ENCODE measurements at places on chromosomes 2 and 18. TPM values are rescaled to one million over a fixed set of nuclear protein-coding genes. Genes with fewer than 3 reads are reported as not detected.

- no peaks in the 10 kb centered on the region for H3K27me3 ChIP-seq
- DNase-seq, result peak; percentile 38
- H3K36me3 ChIP-seq, result no peaks in the 10 kb centered on the region
- no peak overlapping the region for H3K27ac ChIP-seq
- H3K4me1 ChIP-seq, result no peaks in the 10 kb centered on the region
Measured at GRCh38 chr2:223599640-223600380, 2.4 kb downstream of the SCG2 start.

GRCh38 chr18:25019931-25020330, 332.0 kb downstream of the ZNF521 start:
- no peak overlapping the region for H3K4me3 ChIP-seq
- H3K27ac ChIP-seq, result no peak overlapping the region
- DNase-seq, result no peak
- no peaks in the 10 kb centered on the region for H3K4me1 ChIP-seq

DNA sequence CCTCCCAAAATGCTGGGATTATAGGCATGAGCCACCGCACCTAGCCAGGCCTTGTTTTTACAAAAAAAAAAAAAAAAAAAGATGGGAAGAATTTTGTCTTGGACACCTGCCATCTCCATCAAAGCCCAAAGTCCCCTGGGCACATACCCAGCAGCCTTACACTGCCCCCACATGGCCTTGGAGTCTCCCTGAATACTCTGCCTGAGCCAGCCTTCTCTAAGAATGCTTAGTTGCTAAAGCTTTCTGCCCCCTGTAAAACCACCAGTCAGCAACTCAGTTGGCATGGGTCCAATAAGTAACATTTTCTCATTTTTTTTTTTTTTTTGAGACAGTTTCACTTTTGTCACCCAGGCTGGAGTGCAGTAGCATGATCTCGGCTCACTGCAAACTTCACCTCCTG, 40.6 kb downstream of the SPC25 start:
- H3K27me3 ChIP-seq, result no peaks in the 10 kb centered on the region
- no peaks in the 10 kb centered on the region for H3K36me3 ChIP-seq
- no peak overlapping the region for H3K27ac ChIP-seq
- no peak for DNase-seq
- H3K4me3 ChIP-seq, result no peak overlapping the region

DNA sequence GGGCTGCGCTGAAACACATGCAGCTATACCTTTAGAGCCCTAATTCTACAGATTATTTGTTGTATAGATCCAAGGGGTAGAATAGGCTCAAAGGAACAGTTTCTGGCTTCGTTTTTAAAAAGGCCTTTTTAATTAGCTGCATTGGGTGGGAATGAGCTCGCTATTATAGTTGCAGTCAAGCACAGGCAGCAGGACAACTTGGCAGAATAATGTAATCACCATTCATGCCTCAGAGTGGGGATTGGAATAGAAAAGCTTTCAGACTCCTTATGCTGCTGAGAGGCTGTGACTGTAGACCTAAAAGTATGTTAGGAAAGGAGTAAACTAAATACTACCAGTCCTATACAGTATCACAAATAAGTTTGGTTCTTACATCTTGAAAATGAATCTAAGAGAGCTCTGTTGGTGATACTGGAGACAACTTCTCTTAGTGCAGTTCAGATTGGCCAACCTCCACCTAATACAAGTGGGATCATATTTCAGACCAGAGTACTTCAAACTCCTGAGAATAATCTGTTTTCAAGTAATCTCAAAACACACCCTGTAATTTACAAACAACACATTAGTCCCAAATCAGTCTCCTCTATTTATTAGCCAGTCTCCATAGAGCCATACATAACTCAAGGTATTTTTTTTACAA, 121.4 kb downstream of the ANTXR1 start:
- no peaks in the 10 kb centered on the region for H3K36me3 ChIP-seq
- H3K4me1 ChIP-seq, result no peaks in the 10 kb centered on the region
- DNase-seq, result no peak
- no peaks in the 10 kb centered on the region for H3K27me3 ChIP-seq
- no peak overlapping the region for H3K27ac ChIP-seq

- H3K4me3 ChIP-seq, result no peak overlapping the region
- no peaks in the 10 kb centered on the region for H3K27me3 ChIP-seq
- no peaks in the 10 kb centered on the region for H3K36me3 ChIP-seq
- no peak overlapping the region for H3K27ac ChIP-seq
- no peak for DNase-seq
- no peaks in the 10 kb centered on the region for H3K4me1 ChIP-seq
Measured at GRCh38 chr2:114218383-114218782, 224.1 kb upstream of the DPP10 start.

DNA sequence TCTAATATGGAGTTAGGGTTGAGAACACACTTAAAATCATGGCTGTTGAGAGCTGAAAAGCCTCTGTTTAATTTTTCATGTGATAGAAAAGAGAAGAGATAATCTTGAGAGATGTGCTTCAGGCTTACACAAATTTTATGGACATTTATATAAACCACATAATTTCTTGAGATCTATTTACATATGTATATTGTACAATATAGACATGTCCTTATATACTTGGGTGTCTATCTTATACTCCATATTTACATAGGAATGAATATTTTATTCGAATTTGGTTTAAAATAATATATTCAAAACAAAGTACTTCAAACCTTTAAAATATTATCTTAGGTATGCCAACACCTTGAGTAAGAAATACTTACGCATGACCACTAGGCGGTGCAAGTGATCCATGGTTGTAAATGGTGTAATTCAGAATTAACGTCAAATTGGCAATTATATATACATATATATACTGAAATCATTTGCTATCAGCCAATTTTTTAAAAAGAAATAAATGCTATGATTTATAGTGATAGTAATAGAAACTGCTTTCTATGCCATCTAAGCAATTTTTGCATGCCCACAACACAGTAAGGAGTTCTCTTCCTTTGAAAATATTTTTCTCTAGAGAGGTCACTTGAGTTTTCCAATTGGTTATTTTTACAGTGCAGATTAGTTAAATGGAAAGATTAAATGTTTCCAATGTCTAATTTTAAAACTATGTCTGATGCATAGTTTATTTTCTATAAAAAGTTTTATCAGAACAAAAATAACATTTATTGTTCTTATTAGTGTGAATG, 37.6 kb upstream of the SPAG16 start:
- no peaks in the 10 kb centered on the region for H3K27me3 ChIP-seq
- no peaks in the 10 kb centered on the region for H3K36me3 ChIP-seq
- no peak for DNase-seq
- no peak overlapping the region for H3K4me3 ChIP-seq

- H3K27me3 ChIP-seq, result no peaks in the 10 kb centered on the region
- H3K4me3 ChIP-seq, result peak overlapping the region; percentile 74
- H3K4me1 ChIP-seq, result peaks cover 20% of the 10 kb centered on the region
- peaks cover 4% of the 10 kb centered on the region for H3K36me3 ChIP-seq
- H3K27ac ChIP-seq, result no peak overlapping the region
Measured at GRCh38 chr2:224586127-224586695, 1.0 kb upstream of the CUL3 start.

GRCh38 chr2:235608200-235608887, 114.5 kb downstream of the AGAP1 start:
- H3K36me3 ChIP-seq, result no peaks in the 10 kb centered on the region
- H3K4me3 ChIP-seq, result no peak overlapping the region
- H3K4me1 ChIP-seq, result peaks cover 67% of the 10 kb centered on the region
- H3K27me3 ChIP-seq, result no peaks in the 10 kb centered on the region

Gene PLEK
- 12.3 TPM for total RNA-seq

Gene MLPH
- total RNA-seq, result 5.2 TPM
